ENCODE measurements at places on chromosomes 5 and 9.

DNA sequence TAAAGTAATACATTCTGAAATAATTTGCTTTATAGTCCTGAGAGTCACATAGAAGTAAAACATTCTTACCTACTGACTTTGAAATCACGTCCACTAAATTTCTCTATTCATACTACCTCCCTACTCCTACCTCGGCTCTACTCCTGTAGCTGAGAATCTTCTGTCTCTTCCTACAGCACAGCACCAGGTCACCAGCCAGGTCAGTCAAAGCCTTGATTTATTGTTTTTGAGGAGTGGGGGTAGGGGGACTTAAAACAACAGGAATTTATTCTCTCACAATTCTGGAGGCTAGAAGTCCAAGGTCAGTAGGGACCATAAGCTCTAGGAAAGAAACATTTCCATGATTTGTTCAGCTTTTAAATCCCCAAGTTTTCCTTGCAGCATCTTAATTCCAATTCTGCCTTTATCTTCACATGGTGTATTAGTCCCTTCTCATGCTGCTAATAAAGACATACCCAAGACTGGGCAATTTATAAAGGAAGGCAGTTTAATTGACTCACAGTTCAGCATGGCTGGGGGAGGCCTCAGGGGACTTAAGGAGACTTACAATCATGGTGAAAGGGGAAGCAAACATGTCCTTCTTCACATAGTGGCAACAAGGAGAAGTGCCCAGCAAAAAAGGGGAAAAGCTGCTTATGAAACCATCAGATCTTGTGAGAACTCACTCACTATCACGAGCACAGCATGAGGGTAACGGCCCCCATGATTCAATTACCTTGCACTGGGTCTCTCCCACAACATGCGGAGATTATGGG is 49.6 kb upstream of the CCNG1 start:
- no peak for DNase-seq

DNA sequence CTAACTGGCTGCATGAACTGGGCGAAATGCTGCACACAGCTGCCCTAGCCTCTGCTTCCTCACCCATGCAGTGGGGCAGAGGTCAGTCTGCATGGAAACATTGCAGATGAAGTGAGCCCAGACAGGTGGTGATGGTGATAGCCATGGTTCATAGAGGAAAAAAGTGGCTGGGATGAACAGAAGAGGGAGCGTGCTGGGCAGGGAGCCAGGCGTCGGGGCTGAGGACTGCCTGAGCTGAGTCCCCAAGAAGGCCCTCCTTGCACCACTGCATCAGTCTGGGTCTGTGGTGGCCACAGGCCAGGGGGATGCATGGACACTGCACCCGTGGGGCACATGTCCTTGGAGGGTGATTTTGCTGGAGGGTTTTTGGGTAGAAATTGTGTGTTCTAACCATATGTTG is 80.5 kb downstream of the AMBP start:
- DNase-seq = no peak

- no peak for DNase-seq
Observed at GRCh38 chr5:88984040-88984439, 101.1 kb upstream of the MEF2C start.

GRCh38 chr5:80591352-80591751 is 21.3 kb upstream of the ANKRD34B start:
- no peak for DNase-seq

DNA sequence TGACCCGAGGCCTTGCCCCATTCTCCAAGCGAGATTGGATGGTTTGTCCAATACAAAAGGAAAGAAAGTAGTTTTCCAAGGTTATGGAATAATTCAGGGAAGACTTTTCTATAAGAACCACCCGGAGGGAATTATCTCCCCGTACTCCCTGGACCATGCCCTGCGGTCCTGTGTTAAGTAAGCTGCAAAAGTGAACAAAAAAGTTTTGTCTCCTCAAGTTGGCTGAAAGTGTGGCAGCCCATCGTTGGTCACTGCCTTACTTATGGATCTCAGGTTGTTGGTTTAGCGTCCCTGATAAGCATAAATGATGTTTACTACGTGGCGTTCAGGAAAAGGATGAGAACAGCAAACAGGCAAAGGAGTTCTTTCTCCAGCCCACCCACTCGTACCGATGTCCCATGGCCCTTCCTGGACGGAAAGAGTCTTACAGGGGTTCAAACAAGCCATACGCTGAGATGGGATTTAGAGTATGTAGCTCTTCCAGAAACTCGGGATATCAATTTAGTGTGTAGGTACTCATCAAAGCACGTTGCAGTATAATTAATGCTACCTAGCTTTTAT is 413 bp upstream of the AUH start:
- DNase-seq = no peak

Measured in tibial nerve (tissue), 4 donors.